Substantia nigra (tissue), 51 donors: ENCODE measurements at places on chromosomes 6 and 20.

- DNase-seq: no peak
Observed at GRCh38 chr6:34025112-34025807, 120.6 kb downstream of the GRM4 start.

GRCh38 chr6:165684333-165684732 lies 21.3 kb upstream of the PDE10A start:
- DNase-seq: no peak

DNA sequence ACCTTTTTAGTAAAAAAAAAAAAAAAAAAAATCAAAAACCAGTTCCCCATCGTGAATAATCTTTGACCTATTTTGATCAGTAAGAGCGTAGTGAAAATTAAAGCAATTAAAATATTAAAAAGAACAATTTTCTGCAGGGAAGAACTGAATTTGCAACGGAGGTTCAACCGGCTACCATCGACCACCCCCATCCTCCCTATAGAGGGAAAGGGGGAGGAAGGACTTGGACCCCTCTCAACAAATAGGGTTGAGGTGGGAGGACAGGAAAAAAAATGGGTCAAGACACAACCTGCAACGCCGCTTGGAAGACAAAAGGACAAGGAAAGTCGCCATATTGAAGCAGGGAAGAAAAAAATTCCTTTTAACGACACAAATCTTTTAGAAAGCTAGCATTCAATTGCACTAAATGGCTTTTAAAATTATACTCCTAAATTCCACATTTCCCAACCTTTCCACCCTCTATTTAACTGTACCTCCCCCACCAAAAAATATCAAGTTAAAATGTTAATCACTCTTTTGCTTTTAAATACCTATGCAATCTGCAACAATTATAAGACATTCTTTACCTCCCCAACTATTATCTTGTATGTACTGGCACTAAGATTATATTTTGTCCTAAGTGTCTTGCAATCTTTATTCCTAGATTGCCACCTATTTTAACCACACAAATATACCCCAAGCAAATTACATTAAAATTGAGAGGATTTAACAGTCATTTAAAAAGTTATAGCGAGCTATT lies 1.7 kb downstream of the PPP1R10 start:
- DNase-seq: peak; percentile 14

GRCh38 chr6:139825935-139826374 lies 451.5 kb upstream of the CITED2 start:
- DNase-seq: no peak

GRCh38 chr6:137536104-137536773 lies 42.0 kb upstream of the OLIG3 start:
- DNase-seq: no peak

DNA sequence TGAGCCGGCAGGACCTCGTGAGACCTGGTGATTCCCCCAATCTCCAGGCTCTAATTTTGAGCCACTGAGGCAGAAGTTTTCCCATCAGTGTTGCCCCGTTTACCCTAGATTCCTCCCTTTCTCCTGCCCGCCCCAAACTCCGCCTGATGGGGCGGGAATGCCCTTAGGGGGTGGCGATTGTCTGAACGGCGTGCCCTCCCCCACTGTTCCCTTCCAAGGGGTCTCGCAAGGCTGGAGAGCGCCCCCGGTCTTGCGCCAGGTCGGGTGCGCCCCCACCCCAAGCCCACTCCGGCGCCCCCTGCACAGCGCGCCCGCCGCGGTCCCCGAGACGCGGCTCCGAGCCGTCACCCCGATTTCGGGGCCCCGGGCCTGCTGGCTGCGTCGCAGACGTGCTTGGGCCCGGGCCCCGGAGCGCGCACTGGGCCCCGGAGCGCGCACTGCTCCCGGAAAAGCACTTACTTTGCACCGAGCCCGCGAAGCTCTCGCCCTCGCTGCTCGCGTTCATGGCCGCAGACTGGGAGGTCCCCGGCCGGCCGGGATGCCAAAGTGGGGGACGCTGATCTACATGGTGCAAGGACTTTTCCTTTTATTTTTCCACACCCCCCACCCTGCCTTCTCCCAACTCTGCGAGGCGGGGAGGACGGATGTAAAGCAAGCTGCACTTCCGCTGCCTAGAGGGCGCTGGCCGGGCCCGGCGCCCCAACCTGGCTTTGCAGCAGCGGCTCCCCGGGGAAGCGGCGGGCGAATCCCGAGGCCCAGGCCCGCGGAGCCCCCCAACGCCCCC lies at the start of gene ZFP64:
Gene ZFP64, minus strand, starts transcription at position 648 of the 784 bp plus-strand sequence. Its CDS starts 143 bp downstream, at position 505.
- DNase-seq: peak; percentile 82

GRCh38 chr20:51700809-51701285 lies 67.3 kb downstream of the ATP9A start:
- DNase-seq: no peak

DNA sequence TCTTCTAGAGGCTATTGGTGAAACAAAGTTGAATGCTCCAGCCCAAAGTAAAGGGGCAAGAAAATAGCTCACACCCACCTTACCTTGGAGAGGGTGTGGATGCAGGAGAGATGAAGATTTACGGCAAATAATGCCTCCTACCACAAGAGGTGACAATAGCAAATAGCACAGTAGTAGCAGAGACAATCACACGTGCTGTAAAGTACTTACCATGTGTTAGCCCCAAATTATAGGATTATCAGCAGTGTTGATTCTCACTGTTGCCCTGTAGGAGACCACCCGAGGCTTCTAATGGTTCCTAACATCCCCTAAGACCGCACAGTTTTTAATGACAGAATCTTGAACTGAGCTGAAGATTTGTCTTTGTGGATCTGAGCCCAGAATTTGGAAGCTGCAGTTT lies 94.8 kb upstream of the FOXA2 start:
- DNase-seq: no peak

GRCh38 chr6:75382634-75382900 lies 98.0 kb upstream of the TMEM30A start:
- no peak for DNase-seq
